ENCODE measurements at places on chromosomes 3 and 15.
A peak's percentile ranks its signal among the peaks of the same experiment; 100 is the strongest.

DNA sequence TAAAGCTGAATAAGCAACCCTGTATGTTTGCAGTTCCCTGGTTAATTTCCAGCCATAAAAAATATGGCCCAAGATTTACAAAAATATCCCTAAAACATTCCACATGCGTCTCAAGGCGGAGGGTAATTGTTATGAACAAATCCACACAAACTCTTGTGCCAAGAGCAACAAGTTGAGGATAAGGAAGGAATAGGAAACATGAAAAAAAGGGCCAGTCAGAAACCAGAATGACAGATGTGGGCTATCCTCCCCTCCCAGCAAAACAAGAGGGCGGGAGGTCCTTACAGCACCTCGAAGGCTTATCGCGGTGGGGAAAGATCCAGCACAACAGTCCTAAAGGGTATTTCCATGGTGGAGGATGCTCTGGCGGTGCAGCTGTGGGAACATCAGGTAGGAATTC lies 155.6 kb upstream of the HES1 start:
- DNase-seq, result no peak

- DNase-seq, result peak; percentile 6
These were observed 19.3 kb upstream of the SLC12A8 start for GRCh38 chr3:125231895-125232294.

- no peak for DNase-seq
These were observed 213.0 kb upstream of the ROBO2 start for GRCh38 chr3:76826861-76827260.

DNA sequence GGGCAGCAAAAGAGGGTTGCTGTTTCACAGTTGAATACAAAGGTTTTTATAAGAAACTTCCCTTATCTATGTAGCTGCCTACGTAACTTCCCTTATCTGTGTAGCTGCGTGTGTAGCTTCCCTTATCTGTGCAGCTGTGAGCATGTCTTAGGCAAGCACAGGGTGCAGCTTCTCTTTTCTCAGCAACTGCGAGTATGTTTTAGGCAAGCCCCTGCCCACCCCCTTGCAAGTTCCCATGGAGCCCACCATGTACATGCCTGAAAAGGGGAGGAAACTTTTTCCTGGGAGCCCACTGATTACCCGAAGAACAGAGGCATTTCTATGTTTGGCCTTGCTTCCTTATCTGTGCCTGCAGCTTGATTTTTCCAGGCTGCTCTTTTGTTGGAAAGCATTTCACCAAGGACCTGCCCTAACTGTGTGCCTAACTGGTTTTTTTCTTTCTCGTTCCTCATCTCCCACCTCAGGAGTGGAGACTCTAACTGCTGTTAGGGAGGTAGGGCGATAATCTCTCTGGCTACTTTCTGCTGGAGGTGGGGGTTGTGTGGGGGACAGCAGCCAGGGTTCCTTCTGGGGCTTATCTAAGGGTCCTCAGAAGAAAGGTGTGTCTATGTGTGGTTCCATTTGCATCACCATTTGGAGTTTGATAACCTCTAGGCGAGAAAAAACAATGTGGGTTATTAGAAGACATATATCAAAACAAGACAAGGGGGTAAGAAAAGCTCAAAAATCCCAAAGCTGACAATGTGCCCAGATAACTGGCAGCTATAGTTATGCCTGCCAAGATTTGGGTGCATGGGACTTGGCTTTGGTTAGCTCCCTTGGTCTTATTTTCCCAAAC lies 26.0 kb downstream of the SORD start:
- DNase-seq, result no peak

- DNase-seq, result no peak
These were observed 270.6 kb upstream of the DPPA4 start for GRCh38 chr3:109607897-109608296.

DNA sequence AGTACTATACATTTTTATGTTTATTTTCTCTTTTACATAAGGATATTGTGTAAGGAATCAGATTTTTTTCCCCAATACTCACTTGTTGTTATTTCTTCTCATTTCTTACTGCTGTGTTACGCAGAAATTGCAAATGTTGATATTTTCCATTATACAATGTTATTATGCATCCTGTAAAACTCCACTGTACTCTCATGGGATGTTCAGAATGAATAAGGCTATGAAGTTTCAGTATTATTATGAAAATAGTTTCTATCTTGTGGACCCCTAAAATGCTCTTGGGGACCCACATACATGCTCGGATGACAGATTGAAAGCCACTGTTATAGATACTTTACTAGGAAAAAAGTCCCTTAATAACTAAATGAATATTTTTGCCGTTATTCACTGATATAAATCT lies 329.4 kb downstream of the EPHA3 start:
- DNase-seq, result no peak

- no peak for DNase-seq
These were observed 490.3 kb downstream of the MECOM start for GRCh38 chr3:169173231-169173630.

DNA sequence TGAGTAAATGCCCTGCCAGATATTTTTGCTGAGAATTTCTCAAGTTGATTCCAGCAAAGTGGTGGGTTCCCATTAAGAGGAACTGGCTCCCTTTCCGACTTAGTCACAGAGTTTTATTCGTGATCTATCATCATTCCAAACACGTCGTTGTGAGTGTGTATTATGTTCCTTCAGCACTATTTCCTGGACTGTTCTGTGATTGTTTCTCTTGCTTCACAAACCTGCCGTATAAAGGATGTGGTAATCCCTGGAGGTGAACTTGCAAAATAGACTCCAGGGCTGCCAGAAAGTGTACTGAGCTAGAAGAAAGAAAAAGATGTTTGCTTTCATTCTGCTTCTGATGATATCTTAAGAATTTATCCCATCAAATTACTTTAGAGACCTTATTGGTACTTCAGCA lies 14.5 kb upstream of the CAPN3 start:
- DNase-seq, result no peak

DNA sequence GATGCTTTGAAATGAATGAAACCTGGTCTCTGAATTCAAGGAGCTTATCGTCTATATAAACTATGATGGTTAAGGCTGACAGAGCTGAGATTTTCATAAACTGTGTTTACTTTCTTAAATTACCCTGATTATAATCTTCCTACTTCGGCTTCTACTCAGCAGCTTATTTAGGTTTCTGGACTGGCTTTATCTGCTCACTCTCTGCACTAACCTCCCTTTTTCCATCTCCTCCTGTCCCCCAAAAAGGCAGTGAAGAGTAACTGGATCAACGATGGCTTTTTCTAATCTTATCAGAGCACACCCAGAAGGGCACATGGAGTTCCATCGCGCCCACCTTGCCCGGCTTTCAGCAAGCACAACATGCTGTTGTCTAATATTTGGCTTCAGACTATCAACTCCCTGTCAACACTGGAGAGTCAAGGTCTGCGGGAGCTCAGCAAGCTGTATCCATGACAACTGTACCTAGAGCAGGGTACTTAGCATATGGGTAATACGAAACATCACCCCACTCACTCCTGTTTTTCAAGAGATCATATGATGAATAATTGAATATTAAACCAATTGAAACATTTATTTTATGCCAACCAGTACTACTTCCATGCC lies 417.3 kb downstream of the GABRB3 start:
- no peak for DNase-seq

- no peak for DNase-seq
These were observed 146.7 kb upstream of the IGF1R start for GRCh38 chr15:98501632-98502031.

GRCh38 chr3:154829929-154830328 lies 250.2 kb upstream of the MME start:
- DNase-seq, result no peak

- DNase-seq, result no peak
These were observed 5.6 kb upstream of the ASB14 start for GRCh38 chr3:57298041-57298440.

- no peak for DNase-seq
These were observed 211.7 kb downstream of the ABHD5 start for GRCh38 chr3:43902415-43902814.

- DNase-seq, result no peak
These were observed 102.4 kb upstream of the LRIG1 start for GRCh38 chr3:66603151-66603611.

DNA sequence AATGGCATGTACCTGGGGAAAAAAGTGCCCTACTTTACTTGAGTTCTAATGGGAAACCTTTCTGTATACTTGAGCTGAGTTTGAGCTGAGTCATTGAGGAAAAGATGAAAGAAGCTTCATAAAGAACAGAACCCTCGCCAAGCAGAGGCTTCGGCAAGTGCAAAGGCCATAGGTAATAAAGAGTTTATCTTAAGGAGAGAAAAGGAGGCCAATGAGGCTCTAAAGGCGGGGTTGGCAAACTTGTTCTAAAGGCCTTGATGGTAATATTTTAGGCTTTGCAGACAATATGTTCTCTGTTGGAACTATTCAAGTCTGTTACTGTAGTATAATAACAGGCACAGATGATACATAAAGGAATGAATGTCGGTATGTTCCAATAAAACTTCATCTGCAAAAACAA lies 17.6 kb upstream of the TRAT1 start:
- no peak for DNase-seq

DNA sequence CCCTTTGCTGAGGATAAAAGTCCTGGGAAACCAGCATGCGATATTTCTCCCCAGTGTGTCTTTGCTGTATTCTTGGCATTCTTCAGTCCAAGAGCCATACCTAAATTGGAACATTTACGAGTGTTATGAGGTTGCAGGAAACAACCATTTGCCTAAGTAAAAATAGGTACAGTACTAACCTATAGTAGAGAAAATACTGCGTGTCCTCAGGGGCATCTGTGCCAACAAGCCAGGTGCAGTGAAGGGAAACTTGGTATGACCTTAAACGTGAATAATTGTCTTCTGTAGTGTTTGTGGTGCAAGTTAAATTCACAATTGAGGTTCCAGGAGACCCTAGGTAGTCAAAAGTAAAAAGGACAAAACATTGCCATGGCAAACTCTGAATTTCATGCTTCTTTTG lies 12.2 kb downstream of the IL5RA start:
- no peak for DNase-seq

DNA sequence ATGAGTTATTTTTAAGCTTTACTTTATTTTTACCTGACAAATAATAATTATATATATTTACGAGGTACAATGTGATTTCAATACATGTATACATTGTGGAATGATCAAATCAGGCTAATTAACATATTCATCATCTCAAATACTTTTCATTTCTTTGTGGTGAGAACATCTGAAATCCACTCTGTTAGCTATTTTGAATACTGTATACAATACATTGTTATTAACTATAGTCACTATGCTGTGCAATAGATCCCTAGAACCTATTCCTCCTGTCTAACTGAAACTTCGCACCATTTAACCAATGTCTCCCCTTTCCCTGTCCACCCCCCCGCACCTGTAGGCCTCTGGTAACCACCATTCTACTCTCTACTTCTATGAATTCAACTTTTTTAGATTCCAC lies 7.9 kb upstream of the SPPL2A start:
- no peak for DNase-seq

- DNase-seq, result no peak
These were observed 122.4 kb upstream of the IL12A start for GRCh38 chr3:159866201-159866746.

GRCh38 chr3:32577581-32578556 lies 7.2 kb upstream of the DYNC1LI1 start:
- no peak for DNase-seq

- DNase-seq, result no peak
These were observed 182.2 kb downstream of the NAALADL2 start for GRCh38 chr3:175041369-175041768.

DNA sequence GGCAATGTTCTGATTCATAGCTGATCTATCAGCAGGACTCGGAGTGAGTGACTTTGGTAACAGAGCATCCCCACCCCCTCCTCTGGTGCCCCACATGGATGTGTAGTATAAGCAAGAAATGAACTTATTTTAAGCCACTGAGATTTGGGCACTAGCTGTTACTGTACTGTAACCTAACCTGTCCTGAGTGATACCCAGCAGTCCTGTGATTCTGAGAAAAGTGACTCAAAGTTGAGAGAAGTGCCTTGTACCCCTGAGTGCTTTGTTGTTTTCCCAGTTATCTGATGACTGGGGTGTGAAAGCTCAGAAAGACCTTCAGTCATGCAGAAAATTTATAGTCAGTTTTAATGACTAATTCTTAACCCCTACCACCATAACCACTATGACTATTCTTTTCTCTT lies 439.9 kb upstream of the RBMS3 start:
- no peak for DNase-seq

- no peak for DNase-seq
These were observed 8.7 kb upstream of the NDUFB4 start for GRCh38 chr3:120587332-120587975.

GRCh38 chr3:15120986-15121385 lies 22.0 kb upstream of the RBSN start:
- DNase-seq, result no peak

DNA sequence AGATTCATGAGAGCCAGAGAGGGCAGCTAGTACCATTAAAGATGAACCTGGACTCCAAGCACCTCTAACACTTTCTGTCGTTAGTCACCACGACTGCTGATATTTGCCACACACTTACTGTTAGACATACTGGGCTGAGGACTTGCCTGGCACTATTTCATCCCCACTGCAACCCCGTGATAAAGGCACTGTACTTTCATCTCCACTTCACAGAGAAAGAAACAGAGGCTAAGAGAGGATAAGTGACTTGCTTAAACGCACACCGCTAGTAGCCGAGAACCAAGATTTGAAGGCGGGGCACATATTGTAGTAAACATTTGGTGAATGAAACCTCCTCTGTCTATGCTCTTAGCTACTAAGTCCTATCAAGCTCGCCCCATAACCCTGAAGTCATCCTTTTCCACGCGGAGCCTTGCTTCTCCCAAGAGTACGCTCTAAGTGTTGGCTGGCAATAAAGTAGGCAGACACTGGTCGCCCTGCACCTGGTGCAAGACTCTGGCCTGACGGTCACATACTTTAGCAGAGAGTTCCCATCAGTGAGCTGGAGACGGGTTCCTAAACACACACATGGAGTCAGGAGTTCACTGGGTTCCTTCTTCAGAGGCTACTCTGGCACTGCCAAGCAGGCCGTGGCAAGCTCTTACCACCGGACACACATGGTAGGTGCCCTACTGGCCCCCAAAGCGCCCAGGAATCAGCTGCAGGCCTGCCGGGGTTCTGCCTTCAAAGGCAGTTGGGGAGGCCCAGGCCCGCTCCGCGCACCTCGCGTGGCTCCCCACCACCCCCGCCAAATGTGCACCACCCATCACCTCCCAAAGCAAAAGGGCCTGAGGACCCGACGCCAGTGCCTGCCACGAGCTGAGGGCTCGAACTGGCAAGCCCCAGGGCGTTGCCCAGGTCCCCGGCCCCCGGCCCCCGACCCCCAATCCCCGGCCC lies 951 bp downstream of the POMGNT2 start:
- no peak for DNase-seq

All from amniotic stem cell (primary cell).